ENCODE measurements at places on chromosomes 16 and 17.
A peak's percentile ranks its signal among the peaks of the same experiment; 100 is the strongest.

DNA sequence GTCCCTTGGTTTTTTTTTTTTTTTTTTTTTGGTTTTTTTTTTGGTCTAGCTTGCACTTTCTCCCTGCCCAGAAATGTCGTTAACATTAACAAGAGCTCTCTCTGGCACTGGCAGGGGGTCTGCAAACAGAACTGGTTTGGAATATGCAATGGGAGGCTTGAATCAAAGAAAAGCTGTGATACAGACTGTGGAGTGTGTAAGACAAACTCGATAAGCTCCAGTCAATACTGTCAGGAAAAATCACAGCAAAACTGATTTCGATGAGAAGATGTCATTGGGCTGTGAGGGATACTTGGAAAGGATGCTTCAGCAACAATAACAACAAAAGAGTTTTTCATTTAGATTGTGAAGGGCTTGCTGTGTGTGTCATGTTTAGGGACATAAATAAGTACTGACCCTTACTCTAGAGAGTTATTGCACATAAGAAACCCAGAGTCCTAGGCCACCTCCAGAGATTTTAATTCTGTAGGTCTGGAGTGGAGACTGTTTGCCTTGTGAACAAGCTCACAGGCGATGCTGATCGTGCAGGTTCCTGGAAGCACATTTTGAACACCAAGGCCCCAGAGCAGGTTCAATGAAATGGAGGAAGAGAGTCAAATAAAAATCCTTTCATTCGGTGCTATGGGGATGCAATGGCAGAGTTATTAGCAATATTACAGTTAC lies 470.7 kb upstream of the RBFOX1 start:
- no peak for DNase-seq

DNA sequence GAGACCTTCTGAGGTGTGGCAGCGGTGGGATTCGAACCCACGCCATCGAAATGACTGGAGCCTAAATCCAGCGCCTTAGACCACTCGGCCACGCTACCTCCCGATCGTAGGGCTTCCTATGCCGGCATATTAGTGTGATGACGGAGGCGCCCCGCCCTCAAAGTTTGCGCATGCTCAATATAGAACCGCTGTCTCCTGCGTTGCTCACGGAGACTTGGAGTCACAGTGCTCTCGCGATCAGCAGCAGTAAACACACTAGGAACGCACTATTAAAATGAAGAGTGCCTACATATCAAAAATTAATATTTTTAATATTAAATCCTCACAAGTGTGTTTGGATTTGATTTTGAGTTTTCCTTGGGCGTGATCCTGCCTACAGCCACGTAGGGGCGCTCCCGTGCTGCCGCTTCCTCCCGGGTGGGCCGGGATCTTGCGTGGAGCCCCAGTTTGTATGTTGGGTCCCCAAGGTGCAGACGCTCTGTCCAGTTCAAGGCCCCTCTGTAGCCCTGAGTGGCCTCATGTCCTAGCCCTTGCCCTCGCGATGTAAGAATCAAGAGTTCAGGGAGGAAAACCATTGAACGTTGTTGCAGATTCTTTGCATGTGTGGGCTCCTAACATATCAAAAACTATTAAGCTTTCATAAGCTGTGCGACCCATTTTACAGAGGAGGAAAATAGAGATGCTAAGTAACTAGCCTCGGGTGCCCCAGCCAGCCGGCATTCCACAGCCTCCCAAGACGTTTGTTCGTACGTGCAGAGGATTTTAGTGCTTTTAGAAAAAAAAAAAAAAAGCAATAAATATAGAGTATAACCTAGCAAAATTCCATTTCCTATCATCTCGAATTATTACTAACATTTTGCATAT lies 10.2 kb upstream of the EEF2K start:
- DNase-seq = peak; percentile 90

DNA sequence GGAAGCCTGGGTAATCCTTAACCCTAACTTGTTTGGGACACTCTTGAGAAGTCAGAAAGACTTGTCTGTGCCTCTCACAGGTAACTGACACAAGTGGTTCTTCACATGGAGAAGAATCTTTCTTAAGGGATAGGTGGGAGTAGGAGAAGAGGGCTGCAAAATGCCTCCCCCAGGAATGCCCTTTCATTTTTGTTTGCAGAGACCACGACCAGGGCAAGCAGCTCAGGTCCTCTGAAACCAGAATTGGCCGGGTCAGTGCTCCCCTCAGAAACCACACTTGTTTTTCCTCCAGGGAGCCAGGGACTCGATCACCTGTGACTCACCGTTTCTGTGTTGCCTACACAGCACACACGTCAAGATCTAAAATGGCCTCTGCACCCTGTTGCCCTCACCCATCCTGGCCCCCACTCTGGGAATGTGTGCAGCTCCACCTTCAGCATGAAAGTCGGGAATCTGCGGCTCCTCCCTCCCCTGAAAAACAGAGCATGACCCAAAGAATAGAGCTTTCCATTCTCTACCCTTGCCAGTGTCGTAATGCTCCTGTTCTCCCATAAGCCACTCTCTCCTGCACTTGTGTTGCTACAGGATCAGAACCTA lies 36.1 kb downstream of the HNF1B start:
- no peak for DNase-seq

DNA sequence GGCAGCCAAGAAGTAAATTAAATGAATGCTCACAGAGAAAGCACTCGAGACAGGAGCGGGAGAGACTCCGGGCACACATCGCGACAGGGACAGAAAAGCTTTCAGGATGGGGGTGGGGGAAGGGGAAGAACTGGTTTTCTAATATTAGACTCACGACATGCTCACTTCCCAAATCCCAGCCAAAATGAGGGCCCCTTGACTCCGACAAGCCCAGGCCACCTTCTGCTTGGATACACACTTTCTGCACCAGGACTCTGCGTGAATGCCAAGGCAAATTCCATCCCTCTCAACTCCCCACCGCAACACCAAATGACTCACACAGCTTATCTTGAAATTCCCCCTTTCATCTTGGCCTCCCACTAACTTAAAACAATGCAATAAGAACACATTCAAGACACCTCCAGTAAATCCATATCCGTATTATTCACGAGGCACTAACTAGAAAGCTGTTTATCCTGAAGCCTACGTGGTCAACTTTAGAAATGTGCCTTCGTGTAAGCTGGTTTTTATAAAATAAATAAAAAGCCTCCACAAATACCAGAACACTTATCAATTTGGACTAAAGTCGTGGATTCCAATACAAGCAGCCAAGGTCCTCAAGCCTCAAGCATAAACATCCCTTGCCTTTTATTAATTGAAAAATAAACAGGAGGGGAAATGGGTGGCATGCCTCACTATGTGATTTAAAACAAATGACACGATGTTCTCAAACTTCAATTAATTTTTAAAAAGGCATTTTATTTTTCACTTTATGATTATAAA lies 46.1 kb downstream of the NXN start:
- DNase-seq = no peak

- no peak for DNase-seq
Measured at GRCh38 chr17:10062691-10063385, 135.6 kb downstream of the GAS7 start.

- no peak for DNase-seq
Measured at GRCh38 chr16:48014349-48015135, 141.3 kb downstream of the ABCC12 start.

GRCh38 chr17:61726977-61727376 lies 136.0 kb upstream of the NACA2 start:
- DNase-seq = no peak

DNA sequence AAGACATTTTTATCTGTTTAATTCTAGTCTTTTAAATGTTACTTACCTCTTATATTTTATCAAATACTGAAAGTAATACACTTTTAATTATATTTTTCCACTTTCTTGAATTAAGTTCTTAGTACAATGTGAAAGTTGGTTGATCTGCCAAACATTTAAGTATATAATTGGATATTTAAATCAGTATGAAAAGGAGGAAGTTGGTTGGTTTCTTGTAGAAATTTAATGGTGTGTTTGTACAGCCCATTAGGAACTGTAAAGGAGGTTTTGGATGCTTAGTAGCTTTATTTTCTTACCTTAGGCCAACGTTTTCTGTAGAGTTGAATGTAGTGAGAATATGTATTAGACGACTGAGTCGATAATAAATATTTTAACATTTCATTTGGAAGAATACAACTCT lies 5.4 kb downstream of the NFATC3 start:
- no peak for DNase-seq

DNA sequence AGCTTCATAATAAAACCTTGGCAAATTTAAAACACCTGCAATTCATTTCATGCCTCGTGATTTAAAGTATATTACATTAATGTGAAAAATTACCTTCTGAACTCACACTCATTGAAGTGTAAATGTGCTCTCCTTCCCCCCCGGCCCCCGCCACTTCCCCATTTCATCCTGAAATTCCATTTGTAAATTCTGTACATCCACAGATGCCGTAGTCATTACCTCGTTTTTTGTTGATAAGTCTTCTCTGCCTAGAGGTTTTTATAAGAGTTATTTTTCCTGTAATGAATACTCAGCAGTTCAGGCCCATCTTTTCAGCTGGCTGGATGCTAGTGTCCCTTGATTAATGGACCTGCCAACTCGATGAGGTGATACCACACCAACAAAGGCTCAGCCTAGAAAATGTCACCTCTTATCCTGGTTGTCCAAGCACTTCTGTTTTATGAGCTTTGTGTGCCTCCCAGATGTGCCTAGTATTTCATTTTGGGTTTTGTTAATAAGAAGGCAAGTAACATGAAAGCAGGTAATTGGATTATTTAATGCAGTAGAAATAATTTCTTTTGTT lies 64.8 kb upstream of the KIFC3 start:
- no peak for DNase-seq

DNA sequence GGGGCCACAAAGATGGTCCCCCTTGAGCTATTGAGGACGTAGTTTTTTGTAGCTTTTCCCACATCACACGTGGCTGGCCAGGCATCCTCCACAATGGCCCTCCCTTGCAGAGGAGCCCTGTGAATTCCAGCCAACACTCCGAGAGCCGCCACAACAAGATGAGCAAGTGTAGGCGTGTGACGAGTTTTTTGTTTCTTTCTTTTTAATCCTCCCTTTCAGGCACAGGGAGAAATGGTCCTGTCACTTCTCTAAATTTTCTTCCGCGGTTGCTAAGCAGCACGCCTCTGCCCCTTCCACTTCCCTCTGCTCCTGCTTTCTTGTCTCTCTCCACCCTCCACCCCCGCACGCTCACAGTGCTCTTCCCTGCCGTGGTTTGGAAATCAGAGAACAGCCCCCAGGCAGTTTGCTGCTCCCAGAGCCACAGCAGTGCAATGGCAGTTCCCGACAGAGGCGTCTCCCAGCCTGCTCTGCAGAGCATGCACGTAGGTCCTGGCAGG lies 68.0 kb upstream of the MRTFB start:
- DNase-seq = no peak

DNA sequence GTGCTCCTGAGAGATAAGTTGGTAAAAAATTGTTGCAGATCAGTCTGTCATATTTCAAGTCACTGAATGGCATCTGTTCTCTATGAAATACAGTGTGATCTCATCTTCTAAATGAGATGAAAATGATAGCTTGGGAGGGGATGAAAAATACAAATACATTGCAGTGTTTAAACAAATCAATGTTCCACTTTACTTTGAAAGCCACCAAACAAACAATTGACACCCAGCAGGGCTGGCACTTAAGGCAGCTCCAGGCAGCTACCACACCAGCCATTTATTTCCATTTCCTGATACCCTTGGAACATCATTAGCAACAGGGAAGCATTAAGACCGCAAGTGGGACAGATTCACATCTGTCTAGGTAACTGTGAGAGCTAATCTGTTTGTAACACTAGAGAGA lies 827.6 kb upstream of the KIF2B start:
- no peak for DNase-seq

DNA sequence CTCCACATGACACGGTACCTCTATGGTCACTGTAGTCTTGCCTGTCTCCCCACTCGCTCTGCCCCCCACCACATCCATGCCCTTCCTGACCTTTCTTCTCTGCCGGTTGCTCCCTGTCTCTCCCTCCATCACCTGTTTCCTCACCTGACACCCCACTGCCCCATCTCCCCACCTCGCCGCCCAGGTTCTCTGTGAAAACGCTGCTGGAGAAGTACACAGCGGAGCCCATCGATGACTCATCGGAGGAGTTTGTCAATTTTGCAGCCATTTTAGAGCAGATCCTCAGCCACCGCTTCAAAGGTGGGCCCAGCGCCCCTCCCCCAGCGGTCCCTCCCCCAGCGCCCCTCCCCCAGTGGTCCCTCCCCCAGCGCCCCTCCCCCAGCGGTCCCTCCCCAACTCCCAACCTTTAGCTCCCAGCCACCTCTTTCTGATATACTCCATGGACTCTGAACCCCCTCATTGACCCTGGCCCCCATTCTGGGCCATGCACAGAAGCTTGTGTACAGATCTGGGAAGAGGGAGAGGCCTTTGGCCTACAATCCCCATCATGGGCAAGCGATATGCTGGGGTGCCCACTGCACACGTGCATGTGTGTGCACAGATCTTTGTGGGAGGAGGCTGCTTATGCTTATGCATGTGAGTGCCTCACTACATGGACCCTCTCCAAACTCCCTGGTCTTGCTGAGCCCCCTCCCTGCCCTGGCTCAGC lies 4.1 kb downstream of the RUNDC3A start:
- no peak for DNase-seq

GRCh38 chr17:55584055-55584685 lies 72.9 kb upstream of the SMIM36 start:
- DNase-seq = no peak

DNA sequence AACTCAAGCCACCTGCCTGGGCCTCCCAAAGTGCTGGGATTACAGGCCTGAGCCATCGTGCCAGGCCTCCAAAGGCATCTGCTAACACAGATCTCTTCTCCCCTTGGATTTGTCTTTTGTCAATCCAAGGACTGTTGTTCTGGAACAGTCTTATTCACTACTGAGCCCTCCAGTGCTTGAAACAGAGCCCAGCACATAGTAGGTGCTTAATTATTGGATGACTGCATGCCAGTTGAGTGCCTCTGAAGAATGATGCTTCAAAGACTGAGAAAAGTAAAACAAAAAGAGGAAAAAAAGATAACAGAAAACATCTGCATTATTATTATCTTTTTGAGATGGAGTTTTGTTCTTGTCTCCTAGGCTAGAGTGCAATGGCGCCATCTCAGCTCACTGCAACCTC lies 1.7 kb upstream of the CRISPLD2 start:
- no peak for DNase-seq

DNA sequence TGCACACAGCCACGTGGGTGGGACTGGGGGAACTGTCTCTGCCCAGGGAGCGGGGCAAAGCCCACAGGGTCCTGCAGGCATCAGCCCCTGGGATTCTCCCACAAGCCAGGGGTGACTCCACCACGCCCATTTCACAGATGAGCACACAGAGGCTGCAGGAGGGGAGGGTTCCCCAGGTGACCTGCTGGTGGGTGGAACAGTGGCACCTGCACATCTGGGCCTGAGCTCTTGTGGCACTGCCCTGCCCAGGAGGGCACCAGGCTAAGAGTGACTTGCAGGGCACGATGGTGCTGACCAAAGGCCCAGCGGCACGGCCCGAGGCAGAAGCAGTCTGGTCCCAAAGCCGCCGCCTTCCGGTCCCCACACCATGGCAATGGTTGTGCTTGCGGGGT lies 23.9 kb downstream of the PIEZO1 start:
- DNase-seq = no peak

- no peak for DNase-seq
Measured at GRCh38 chr16:83011939-83012338, 385.2 kb downstream of the CDH13 start.

GRCh38 chr17:48981927-48982539 lies 13.6 kb upstream of the GIP start:
- no peak for DNase-seq

Data from CD8-positive, alpha-beta T cell (primary cell).